Mesothelial cell of epicardium (in vitro differentiated cells): ENCODE measurements at places on chromosomes 1 and 21. TPM values are rescaled to one million over a fixed set of nuclear protein-coding genes. Genes with fewer than 3 reads are reported as not detected.

Gene C1orf115
- 1.4 to 1.8 TPM (median 1.7 TPM) in 3 replicates for total RNA-seq

Gene APCS
- total RNA-seq, result not detected in 3 replicates

Gene TMOD4
- total RNA-seq, result 0.77 to 1.7 TPM (median 1.1 TPM) in 3 replicates

Gene CD164L2
- 0.45 to 1.3 TPM (median 0.61 TPM) in 3 replicates for total RNA-seq

Gene EPHA8
- 0.09 TPM in 1 of 3 replicates, not detected in the others for total RNA-seq

Gene CDC20
- 32.0 to 33.4 TPM (median 32.4 TPM) in 3 replicates for total RNA-seq

Gene RNU1-2
- 3,774 to 3,945 TPM (median 3,937 TPM) in 3 replicates for total RNA-seq

Gene ADAMTS5
- total RNA-seq, result 3.7 to 4.9 TPM (median 4.4 TPM) in 3 replicates

Gene SYDE2
- 40.2 to 42.4 TPM (median 41.7 TPM) in 3 replicates for total RNA-seq

Gene RASAL2
- 35.0 to 35.7 TPM (median 35.5 TPM) in 3 replicates for total RNA-seq

Gene CTSE
- 0.16 TPM in 1 of 3 replicates, not detected in the others for total RNA-seq

Gene SORT1
- 39.1 to 45.5 TPM (median 40.6 TPM) in 3 replicates for total RNA-seq

Gene GCSAML
- total RNA-seq, result not detected in 3 replicates

Gene KCNT2
- 25.6 to 26.4 TPM (median 26.0 TPM) in 3 replicates for total RNA-seq

Gene LCE1B
- not detected in 3 replicates for total RNA-seq

Gene LCE1A
- not detected in 3 replicates for total RNA-seq

Gene ITGB2
- total RNA-seq, result 0.61 to 1.4 TPM (median 0.74 TPM) in 3 replicates

Gene ZBTB17
- total RNA-seq, result 46.0 to 48.6 TPM (median 48.6 TPM) in 3 replicates

Gene ADCY10
- total RNA-seq, result 0.04 to 0.47 TPM (median 0.16 TPM) in 3 replicates

Gene LAMC2
- total RNA-seq, result 9.2 to 10.4 TPM (median 9.9 TPM) in 3 replicates

Gene RFX5
- 82.8 to 89.5 TPM (median 88.2 TPM) in 3 replicates for total RNA-seq

Gene AMY1B
- not detected in 3 replicates for total RNA-seq

Gene KRTAP19-1
- not detected in 3 replicates for total RNA-seq

Gene HSD11B1
- 0.63 TPM in 1 of 3 replicates, not detected in the others for total RNA-seq

Gene ARHGEF2
- total RNA-seq, result 103 to 111 TPM (median 110 TPM) in 3 replicates

Gene PRAMEF33
- total RNA-seq, result not detected in 3 replicates

Gene GUCA2A
- total RNA-seq, result not detected in 3 replicates

Gene CFHR4
- not detected in 3 replicates for total RNA-seq

Gene FCGR3B
- total RNA-seq, result not detected in 3 replicates

Gene WNT2B
- total RNA-seq, result 146 to 165 TPM (median 151 TPM) in 3 replicates

Gene ANGPTL7
- total RNA-seq, result not detected in 3 replicates

Gene NUP210L
- 0.04 to 0.07 TPM (median 0.07 TPM) in 3 replicates for total RNA-seq

Gene NR5A2
- total RNA-seq, result 0.25 to 1.2 TPM (median 0.38 TPM) in 3 replicates

Gene MAP1LC3C
- 0.42 to 0.77 TPM in 2 of 3 replicates, not detected in the other for total RNA-seq

Gene HPCA
- 2.3 to 2.9 TPM (median 2.9 TPM) in 3 replicates for total RNA-seq

Gene SLC9A1
- 32.5 to 34.6 TPM (median 33.9 TPM) in 3 replicates for total RNA-seq

Gene VCAM1
- 30.8 to 35.6 TPM (median 33.6 TPM) in 3 replicates for total RNA-seq

Gene CHI3L1
- total RNA-seq, result 0.13 to 0.32 TPM (median 0.22 TPM) in 3 replicates

Gene NEXN
- total RNA-seq, result 6.9 to 8.2 TPM (median 7.0 TPM) in 3 replicates

Gene EPS15
- total RNA-seq, result 50.3 to 53.4 TPM (median 52.5 TPM) in 3 replicates

Gene MSH4
- 0.27 to 0.29 TPM (median 0.27 TPM) in 3 replicates for total RNA-seq

Gene PADI4
- not detected in 3 replicates for total RNA-seq

Gene VSIG8
- not detected in 3 replicates for total RNA-seq

Gene SCP2
- total RNA-seq, result 55.8 to 58.9 TPM (median 56.5 TPM) in 3 replicates

Gene RAD54L
- 11.2 to 12.2 TPM (median 11.7 TPM) in 3 replicates for total RNA-seq

Gene CD244
- not detected in 3 replicates for total RNA-seq

Gene OR2AK2
- total RNA-seq, result not detected in 3 replicates
